ENCODE measurements at places on chromosomes 4 and X.

- DNase-seq, result no peak
These were observed 191.4 kb upstream of the LEF1 start for GRCh38 chr4:108359986-108360681.

GRCh38 chr4:182093431-182093831 is 149.8 kb upstream of the TENM3 start:
- no peak for DNase-seq

DNA sequence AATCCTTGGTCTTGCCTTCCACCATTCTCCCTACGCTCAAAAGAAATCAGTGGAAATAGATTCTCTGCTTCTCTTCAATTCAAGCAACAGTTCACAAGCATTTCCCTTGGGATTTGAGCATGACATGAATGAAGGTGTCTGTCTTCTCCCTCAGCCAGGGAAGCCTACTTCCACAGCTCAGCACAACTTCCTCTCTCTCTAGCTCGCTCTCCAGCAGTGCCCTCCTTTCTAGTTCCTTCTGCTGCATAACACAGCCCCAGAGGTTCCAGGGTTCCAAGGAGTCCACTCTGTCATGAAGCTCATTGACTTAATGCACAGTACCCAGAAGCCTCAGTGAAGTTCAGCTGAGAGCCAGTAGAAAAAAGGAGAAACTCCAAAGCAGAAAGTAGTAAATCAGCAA is 81.3 kb downstream of the PLS3 start:
- DNase-seq, result no peak

DNA sequence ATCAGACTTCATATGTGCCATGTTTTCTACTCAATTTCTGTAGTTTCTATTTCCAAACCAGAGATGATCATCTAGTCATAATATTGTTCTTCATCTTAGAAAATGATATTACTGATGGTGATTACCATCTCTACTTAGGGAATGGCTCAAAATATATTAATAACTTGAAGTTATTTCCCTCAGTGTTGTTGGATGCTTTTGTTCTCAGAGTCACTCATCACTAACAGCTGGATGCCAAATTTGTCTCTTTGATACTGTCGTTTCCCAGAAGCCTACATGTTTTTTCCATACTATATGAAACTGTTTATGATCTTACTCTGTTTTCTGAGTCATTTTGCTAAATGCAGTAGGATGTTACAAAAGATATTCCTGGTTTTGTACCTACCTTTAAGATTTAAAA is 8.9 kb downstream of the PGAM4 start:
- DNase-seq, result no peak

DNA sequence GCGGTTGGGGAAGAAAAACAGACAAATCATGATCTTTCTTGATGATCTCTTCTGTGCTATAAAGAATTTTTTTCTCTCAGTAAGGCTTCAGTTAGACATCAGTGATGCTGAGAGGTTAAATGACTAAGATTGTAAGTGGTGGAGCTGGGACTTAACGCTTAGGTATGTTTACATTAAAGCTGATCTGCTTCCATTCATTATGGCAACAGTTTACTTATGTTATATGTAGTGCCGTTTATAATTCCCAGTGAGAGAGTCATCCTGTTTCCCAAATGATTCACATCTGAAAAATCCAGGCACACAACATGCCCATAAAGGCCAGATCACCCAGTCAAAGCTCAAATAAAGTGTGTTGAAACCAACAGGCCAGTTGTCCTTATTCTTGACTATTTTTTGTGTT is 50.1 kb downstream of the CENPVL3 start:
- peak; percentile 74 for DNase-seq

- peak; percentile 32 for DNase-seq
These were observed 46.9 kb upstream of the MSANTD1 start for GRCh38 chr4:3201718-3202702.

GRCh38 chr4:167724941-167725340 is 367.4 kb upstream of the ANXA10 start:
- DNase-seq, result no peak

GRCh38 chr4:8547108-8547911 is 32.9 kb upstream of the GPR78 start:
- no peak for DNase-seq

DNA sequence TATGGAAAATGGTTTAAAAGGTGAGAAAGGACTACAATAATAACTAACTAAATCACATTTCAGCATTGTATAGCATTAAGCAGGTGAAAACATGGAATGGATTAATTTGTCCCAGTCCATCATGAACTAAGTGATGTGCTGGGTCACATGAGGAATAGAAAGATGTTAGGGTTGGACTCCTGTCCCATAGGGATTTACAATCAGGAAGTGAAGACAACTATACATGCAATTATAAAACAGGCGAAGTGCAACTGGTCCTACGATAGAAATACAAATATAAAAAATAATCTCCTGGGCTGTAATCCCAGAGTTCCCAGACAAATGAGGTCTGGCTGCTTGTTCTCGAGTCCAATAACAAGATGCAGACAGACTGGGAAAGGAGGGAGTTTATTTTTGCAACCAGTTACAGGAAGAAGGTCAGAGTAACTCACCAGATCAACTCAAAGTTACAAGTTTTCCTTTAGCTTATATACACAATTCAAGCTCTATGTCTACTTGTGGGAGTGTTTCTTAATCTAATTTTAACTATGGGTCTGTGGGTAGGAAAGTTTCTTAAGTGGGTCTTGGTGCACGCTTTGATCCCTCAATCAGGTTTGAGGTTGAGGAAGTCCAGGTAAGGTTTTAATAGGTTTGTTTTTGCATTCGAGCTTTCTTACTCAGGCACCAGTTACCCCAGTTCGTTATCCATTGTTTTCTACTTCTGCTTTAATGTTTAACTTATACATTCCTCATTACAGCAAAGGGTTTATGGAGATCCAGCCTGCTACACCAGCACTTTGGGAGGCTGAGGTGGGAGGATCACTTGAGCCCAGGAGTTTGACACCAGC is 50.1 kb downstream of the IGFBP7 start:
- no peak for DNase-seq

DNA sequence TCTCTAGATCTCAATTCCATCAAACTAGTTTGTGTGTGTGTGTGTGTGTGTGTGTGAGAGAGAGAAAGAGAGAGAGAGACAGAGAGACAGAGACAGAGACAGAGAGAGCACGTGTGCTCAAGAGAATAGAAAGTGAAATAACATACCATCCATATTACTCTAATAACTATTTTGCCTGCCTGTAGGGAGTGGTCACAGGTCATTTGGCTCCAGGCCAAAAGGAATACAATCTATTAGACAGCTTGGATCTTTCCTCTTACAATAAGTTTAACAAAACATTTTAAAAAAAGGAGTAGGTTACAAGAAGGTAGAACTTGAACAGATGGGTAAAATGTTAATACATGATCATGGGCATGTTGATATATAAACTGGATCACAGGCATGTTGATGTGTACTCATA is 76.2 kb downstream of the COL4A6 start:
- DNase-seq, result no peak

GRCh38 chr4:143482840-143483239 is 30.7 kb upstream of the SMARCA5 start:
- DNase-seq, result peak; percentile 42

- DNase-seq, result no peak
These were observed 9.9 kb downstream of the TACC3 start for GRCh38 chr4:1731180-1731579.

- no peak for DNase-seq
These were observed 87.0 kb upstream of the TSPAN5 start for GRCh38 chr4:98745366-98745765.

- peak; percentile 13 for DNase-seq
These were observed 718 bp downstream of the SPIN3 start for GRCh38 chrX:56994375-56995270.

DNA sequence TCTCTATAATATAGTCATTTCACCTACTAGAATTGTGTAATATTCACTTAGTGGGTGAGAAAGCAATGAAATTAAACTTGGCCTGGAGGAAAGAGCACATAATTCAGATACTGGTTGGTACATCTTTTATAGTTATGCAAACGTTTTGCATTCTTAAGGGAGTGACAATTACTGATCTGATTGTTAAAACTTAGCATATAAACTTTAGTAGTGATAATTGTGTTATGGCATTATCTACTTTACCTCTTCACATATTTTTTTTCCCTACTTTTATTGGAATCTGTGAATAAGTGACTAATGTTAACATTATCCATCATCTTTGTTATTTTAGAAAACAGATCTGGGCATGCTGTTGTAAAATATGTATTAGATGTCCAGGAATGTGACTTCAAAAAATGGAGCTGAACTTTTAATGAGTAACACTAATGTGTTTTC is 217.4 kb upstream of the GIMD1 start:
- DNase-seq, result no peak

DNA sequence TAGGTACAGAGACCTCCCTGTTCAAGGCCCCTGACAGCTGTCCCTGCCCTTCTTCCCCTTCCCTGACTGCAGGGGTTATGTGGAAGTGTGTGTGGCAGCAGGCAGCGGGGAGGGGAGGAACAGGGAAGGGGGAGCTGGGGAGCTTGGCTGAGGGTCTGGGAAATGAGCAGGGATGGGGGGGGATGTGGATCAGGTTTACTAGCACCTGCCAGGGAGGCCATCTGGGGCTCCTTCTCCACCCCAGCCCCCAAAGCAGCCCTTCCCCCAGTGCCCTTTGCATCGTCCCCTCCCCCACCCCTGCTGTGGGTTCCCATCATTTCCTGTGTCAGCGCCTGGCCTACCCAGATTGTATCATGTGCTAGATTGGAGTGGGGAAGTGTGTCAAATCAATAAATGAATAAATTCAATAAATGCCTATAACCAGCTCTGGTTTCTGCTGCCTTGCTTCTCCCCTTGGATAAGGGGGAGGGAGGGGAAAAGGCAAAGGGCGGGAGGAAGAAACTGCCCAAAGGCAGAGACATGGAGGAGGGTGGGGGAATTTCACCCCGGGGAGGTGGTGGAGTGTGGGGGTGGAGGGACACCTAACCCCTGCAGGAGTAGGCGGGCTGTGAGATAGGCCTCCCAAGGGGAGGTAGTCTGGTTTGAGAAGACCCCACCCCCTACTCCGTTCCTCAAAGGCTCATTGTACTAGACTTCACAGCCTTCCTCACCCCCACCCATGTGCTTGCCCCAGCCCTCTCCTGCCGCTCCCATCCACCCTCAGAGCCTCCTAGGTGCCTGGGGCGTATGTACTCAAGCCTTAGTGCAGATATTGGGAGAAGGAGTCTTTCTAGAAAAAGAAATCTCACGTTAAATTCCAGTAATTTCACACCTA is 3.2 kb downstream of the CXorf65 start:
- peak; percentile 9 for DNase-seq

GRCh38 chr4:175456131-175456530 is 355.9 kb downstream of the GPM6A start:
- no peak for DNase-seq

- DNase-seq, result no peak
These were observed 1.7 kb upstream of the GPR50 start for GRCh38 chrX:151174581-151175282.

GRCh38 chrX:17817251-17817650 is 43.8 kb downstream of the RAI2 start:
- no peak for DNase-seq

DNA sequence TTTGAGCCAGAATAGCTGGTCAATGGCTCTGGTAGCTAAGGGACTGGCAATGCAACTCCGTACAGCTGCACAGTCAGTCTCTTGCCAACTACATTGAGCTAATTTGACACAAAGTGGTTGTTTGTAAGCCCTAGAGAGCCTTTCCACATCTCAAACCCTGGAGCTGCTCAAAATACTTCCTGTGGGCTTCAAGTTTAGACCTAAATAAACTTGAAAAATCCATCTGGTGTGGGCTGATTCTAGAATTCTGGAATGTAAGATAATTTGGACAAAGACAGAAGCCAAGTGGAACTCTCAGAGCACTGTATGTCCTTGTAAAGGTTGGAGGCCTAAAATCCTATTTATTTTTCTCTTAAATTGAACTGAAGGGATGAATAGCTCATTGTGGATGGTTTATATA is 380.8 kb downstream of the SPRY1 start:
- no peak for DNase-seq

- no peak for DNase-seq
These were observed 253.5 kb upstream of the GATB start for GRCh38 chr4:152014280-152014679.

DNA sequence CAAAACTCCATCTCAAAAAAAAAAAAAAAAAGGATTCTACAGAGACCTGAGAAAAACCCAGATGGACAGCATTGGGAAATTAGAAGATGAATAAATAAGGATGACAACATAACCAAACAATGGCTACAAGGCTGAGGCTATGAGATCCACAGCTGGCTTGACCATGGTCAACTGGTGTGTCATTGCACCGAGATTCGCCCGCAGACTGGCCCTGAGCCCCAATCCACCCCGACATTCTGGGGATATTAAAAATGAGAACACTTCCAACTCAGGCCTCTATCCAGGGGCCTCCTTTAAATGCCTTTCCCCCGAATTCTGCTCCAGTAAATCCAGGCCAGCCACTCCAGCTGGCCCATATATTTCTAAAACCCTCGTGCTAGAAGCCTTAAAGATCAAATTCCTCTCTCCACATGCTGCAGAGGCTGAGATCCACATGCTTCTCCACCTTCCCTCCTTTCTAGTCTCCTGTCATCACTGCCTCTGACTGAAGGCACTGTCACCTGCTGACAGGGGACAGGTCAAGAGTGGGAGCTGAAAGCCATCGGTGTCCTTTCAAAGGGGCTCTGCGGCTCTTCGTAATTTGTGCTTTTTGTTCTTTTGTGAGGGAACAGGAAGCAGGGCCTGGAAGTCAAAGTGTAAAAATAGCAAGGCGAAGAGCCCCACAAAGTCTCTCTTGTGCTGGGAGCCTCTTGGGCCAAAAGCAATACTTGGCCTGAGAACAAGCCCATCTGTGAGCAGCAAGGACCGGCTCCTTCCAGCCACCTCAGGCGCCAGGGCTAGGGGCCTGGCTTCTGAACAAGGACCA is 203.7 kb downstream of the NSUN7 start:
- peak; percentile 57 for DNase-seq

DNA sequence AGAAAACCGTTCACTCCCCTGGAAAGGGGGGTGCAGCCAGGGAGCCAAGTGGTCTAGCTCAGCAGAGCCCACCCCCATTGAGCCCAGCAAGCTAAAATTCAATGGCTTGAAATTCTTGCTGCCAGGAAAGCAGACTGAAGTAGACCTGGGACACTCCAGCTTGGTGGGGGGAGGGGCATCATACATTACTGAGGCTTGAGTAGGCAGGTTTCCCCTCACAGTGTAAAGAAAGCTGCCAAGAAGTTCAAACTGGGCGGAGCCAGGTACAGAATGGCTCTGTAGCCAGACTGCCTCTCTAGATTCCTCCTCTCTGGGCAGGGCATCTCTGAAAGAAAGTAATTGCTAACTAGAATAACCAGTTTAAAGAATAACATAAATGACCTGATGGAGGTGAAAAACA is 372.3 kb upstream of the F9 start:
- no peak for DNase-seq

- DNase-seq, result no peak
These were observed 3.4 kb downstream of the AIFM1 start for GRCh38 chrX:130162094-130162735.

GRCh38 chrX:45758738-45759397 is 558.2 kb upstream of the DIPK2B start:
- no peak for DNase-seq

DNA sequence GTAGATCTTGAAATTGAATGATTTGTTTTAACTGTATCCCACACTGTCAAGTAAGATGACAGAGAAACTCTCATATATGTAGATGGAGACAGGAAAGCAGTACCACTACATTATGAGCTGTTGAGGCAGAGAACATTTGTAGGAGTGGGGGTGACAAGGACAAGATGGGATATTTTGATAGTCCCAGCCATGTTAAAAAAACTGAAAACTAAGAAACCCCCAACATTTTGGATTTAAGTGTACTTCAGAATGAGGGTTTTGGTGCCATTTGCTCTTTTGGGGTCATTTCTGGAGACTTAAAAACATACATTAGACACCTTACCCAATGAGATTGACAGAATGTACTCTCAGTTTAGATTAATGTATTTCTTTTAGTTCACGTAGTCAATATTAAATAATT is 149.9 kb upstream of the SLC4A4 start:
- DNase-seq, result no peak
